ENCODE measurements at places on chromosomes 7 and 10.

GRCh38 chr10:28241741-28242399, 61.0 kb downstream of the MPP7 start:
- DNase-seq, result peak; percentile 56

DNA sequence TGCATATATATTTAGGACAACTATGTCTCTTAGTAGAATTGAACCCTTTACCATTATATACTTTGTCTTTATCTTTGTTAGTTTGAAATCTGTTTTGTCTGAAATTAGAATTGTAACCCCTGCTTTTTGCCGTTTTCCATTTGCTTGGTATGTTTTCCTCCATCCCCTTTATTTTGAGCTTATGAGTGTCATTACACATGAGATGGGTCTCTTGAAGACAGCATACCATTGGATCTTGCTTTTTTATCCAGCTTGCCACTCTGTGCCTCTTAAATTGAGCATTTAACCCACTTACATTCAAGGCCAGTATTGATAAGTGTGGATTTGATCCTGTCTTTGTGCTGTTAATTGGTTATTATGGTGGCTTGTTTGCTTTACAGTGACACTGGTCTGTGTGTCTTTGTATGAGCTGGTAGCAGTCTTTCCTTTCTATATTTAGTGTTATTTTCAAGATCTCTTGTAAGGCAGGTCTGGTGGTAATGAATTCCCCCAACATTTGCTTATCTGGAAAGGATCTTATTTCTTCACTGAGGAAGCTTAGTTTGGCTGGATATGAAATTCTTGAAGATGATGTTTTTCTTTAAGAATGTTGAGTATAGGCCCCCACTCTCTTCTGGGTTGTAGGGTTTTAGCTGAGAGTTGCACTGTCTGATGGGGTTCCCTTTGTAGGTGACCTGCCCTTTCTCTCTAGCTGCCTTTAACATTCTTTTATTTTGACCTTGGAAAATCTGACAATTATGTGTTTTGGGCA, 149.5 kb downstream of the AHR start:
- no peak for DNase-seq

DNA sequence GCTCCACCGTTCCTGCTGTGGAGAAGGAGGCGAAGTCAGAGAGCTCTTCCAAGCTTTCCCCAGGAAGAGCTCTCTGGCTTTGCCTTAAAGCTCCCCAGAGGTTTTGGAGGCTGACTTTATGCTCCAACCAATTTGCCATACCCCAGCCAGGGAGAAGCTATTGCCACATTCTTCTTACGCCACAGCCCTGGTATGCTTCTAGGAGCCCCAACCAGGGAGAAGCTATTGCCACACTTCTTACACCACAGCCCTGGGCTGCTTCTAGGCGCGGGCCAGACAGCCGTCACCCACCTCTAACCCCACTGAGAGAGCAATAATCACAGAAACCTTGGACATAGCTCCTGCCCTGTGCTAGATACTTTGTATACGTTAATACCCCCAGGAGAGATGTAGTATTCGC, 951 bp downstream of the ELOVL3 start:
- peak; percentile 95 for DNase-seq

DNA sequence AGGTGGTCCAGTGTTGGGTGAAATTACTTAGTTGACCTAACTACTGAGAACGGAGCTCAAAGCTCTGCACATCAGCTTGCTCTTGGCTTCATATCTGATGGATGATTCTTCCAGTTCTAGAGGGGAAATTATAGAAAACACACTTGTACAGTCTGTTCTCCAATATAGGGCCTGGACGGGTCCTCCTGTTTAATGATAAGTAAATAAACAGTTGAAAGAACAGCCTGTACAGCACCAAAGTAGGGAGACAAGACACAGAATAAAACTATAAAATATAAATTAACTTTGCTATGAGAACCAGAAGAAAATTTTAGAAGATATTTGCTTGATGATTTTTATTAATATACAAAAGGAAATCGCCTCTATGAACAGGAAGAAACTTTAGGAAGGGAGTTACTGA, 271.7 kb downstream of the STK31 start:
- DNase-seq, result no peak

GRCh38 chr7:137001041-137001440, 132.6 kb downstream of the CHRM2 start:
- peak; percentile 63 for DNase-seq

DNA sequence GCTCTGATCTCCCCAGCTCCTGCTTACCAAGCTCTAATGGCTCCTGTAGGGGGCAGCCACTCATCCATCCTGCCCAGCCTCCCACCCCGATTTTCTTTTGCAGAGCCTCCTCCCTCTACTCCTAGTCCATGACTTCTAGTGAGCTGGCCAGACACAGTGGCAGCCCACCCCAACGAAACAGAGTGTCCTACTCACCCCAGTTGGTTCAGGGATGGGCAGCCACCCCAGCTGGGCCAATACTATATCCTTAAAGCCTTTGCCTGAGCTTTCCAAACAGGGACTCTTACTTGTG, 77.1 kb downstream of the GRID1 start:
- no peak for DNase-seq

- no peak for DNase-seq
Observed at GRCh38 chr10:8950978-8951377, 896.5 kb downstream of the GATA3 start.
